ENCODE measurements at places on chromosomes 1 and 21. TPM values are rescaled to one million over a fixed set of nuclear protein-coding genes. Genes with fewer than 3 reads are reported as not detected.

- peaks cover 88% of the 10 kb centered on the region for H3K4me1 ChIP-seq
- H3K4me3 ChIP-seq = no peak overlapping the region
- no peaks in the 10 kb centered on the region for H3K36me3 ChIP-seq
- no peak for DNase-seq
- peak overlapping the region; percentile 25 for H3K27ac ChIP-seq
- no peaks in the 10 kb centered on the region for H3K27me3 ChIP-seq
Observed at GRCh38 chr1:200099040-200099439, 71.5 kb downstream of the NR5A2 start.

GRCh38 chr1:244318512-244318911 lies 133.2 kb downstream of the ADSS2 start:
- no peak overlapping the region for H3K27ac ChIP-seq
- H3K27me3 ChIP-seq = no peaks in the 10 kb centered on the region
- DNase-seq = no peak
- no peaks in the 10 kb centered on the region for H3K36me3 ChIP-seq

DNA sequence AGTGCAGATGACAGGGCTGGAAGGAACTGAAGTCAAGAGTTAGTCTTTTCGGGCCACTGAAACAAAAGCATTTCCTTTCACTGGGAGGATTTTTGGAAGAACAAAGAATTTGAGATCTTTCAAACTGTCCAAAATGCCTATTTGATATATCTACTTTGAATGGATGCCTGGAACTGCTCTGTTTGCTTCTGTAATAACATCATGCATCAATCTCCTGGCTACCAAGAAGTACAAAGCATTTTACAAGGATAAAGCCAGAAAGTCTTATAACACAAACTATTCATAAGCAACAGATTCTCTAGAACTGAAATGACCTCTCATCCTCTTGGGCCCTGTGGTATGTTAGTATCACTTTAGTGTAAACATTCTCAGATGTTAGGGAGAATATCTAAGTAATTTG lies 18.2 kb upstream of the RHOU start:
- peaks cover 18% of the 10 kb centered on the region for H3K4me1 ChIP-seq
- H3K36me3 ChIP-seq = no peaks in the 10 kb centered on the region
- no peak overlapping the region for H3K4me3 ChIP-seq
- no peaks in the 10 kb centered on the region for H3K27me3 ChIP-seq

GRCh38 chr1:5570931-5571330 lies 421.3 kb downstream of the NPHP4 start:
- H3K27ac ChIP-seq = no peak overlapping the region
- no peak overlapping the region for H3K4me3 ChIP-seq
- H3K4me1 ChIP-seq = no peaks in the 10 kb centered on the region
- H3K36me3 ChIP-seq = no peaks in the 10 kb centered on the region
- no peak for DNase-seq

Gene DMRTA2
- total RNA-seq = not detected

DNA sequence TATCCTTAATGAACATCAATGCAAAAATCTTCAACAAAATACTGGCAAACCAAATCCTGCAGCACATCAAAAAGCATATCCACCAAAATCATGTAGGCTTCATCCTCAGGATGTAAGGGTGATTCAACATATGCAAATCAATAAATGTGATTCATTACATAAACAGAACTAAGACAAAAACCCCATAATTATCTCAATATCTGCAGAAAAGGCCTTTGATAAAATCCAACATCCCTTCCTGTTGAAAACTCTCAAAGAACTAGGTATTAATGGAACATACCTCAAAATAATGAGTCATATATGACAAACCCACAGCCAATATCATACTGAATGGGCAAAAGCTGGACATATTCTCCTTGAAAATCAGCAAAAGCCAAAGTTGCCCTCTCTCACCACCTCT lies 54.6 kb upstream of the DEPDC1 start:
- no peaks in the 10 kb centered on the region for H3K4me1 ChIP-seq
- no peaks in the 10 kb centered on the region for H3K27me3 ChIP-seq
- H3K36me3 ChIP-seq = no peaks in the 10 kb centered on the region
- no peak for DNase-seq

Gene TMPRSS15
- not detected for total RNA-seq

- H3K4me1 ChIP-seq = no peaks in the 10 kb centered on the region
- no peak overlapping the region for H3K27ac ChIP-seq
- no peaks in the 10 kb centered on the region for H3K27me3 ChIP-seq
- no peak for DNase-seq
- no peak overlapping the region for H3K4me3 ChIP-seq
Observed at GRCh38 chr1:157450106-157450505, 102.2 kb downstream of the FCRL5 start.

Gene RGS4
- total RNA-seq = 0.33 TPM

Gene GABRD
- not detected for total RNA-seq

DNA sequence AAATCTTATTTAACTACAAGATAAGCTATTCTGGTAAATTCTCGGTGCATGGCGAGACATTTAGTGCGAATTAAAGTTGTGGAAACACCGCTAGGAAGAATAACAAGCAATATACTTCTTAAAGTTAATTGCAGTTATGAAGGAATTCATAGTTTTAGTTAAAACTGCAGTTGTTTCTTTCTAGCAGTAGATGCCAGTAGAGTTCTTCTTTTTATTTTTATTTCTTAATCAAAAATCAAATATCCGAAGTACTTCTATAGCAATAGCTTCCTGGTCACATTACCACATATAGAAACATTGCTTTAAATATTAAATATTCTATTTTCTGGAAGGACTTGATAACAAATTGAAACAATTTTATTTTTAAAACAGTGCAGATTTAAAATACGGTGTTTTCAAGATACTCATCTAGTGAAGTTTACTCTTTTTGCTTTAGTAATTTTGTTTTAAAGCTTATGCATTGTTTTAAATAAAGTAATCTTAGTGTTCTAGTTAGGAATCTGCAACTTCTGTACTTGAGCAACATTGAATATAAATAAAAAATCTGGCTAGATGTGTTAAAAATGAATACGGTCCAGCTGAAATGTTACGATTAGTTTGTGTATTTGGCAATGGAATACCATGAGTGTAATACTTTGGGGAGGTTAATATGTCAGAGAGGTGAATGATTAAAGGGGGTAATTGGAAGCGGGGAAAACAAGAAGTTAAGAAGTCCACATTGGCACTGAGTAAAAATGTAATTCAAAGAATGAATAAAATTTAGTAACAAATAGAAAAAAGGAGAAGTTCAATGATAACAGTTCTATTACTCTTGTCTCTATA lies 2.7 kb upstream of the PRKACB start:
- H3K36me3 ChIP-seq = no peaks in the 10 kb centered on the region
- no peaks in the 10 kb centered on the region for H3K27me3 ChIP-seq
- H3K4me1 ChIP-seq = peaks cover 27% of the 10 kb centered on the region
- H3K27ac ChIP-seq = no peak overlapping the region
- H3K4me3 ChIP-seq = no peak overlapping the region

DNA sequence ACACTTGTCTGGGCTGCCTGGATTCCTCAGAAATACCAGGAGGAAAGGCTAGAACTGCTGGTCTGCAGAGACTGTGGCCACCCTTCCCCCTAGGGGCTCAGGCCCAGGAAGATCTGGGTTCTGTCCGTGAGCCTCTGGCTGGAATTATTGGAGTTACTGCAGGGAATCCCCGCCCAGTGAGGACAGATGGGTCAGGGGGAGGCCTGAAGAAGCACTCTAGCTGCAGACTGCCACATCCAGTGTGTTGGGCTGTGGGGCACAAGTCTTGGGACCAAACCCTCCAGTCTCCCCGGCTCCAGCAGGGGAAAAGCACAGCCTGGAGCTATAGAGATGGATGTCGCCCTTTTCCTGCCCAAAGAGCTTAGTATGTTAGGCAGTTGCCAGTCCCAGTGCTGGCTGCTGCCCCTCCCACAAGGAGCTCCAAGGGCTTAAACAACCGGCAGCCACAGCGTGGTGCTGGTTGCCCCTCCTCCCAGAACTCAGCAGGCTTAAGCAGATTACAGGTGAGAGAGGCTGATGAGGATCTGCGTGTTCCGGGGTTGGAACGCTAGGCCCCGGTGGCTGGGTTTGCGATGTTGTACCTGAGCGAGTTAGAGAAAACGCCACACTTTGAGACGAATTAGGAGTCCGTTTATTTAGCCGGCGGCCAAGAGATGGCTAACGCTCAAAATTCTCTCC lies 255.5 kb upstream of the LRRC7 start:
- H3K27me3 ChIP-seq = no peaks in the 10 kb centered on the region
- H3K27ac ChIP-seq = no peak overlapping the region
- no peaks in the 10 kb centered on the region for H3K36me3 ChIP-seq
- no peak overlapping the region for H3K4me3 ChIP-seq
- no peaks in the 10 kb centered on the region for H3K4me1 ChIP-seq

DNA sequence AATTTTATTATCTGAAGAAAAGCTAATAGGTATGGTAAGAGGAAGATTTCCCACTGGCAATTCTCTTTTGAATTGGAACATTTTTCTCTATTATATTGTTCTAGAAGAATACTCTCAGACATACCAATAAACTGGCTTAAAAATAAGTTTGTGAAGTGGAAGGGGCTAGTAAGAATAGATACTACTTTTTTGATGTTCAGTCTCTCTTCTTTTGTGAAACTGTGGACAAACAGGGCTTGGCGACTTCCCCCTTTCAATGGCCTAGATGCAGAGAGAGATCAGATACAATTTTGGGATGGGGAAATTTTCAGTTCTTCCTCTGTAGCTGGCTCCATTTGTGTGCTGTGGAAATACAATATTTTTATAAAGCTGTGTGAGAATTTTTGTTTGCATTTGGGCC lies 2.5 kb downstream of the PBX1 start:
- H3K4me1 ChIP-seq = peaks cover 33% of the 10 kb centered on the region
- peak overlapping the region; percentile 84 for H3K27ac ChIP-seq
- DNase-seq = no peak
- no peaks in the 10 kb centered on the region for H3K36me3 ChIP-seq
- H3K27me3 ChIP-seq = no peaks in the 10 kb centered on the region
- peak overlapping the region; percentile 93 for H3K4me3 ChIP-seq

DNA sequence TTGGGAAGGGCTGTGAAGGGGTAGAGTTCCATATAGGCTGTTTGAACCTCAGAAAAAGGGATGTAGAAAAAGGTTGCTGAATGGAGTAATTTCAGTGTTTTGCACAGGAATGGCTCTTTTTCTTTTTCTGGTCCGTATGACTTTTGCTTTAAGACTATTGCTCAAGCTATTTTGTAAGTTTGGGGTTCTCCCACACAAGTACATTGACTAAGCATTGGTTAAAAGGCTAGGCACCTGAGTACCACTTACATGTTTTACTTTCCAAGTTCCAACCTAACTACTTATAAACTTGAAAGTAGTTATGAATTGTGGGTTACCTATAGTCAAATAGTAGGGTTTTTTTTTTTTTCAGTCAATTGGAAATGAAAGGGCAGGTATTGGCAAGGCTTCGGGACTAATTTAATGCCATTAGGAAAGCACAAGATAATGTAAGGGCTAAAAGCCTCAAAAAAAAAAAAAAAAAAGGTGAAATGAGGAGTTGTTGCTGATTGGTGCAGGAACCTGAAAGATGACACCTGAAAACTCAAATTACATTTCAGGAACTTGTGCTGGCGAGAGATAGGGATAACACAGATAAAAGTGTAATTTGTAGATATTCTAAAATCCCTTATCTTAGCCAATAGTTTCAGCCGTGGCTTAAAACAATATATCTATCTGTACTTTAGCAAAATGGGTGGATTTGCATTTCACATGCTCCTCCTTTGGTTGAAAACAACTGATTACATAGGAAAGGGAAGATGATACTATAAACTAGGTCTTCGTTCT lies 209.5 kb downstream of the RPS6KC1 start:
- H3K27me3 ChIP-seq = no peaks in the 10 kb centered on the region
- no peaks in the 10 kb centered on the region for H3K36me3 ChIP-seq
- no peak overlapping the region for H3K4me3 ChIP-seq
- H3K27ac ChIP-seq = no peak overlapping the region
- no peaks in the 10 kb centered on the region for H3K4me1 ChIP-seq
- no peak for DNase-seq

- peaks cover 29% of the 10 kb centered on the region for H3K4me1 ChIP-seq
- no peaks in the 10 kb centered on the region for H3K36me3 ChIP-seq
- H3K27me3 ChIP-seq = no peaks in the 10 kb centered on the region
- no peak overlapping the region for H3K27ac ChIP-seq
Observed at GRCh38 chr1:63615768-63616420, 22.7 kb downstream of the PGM1 start.

DNA sequence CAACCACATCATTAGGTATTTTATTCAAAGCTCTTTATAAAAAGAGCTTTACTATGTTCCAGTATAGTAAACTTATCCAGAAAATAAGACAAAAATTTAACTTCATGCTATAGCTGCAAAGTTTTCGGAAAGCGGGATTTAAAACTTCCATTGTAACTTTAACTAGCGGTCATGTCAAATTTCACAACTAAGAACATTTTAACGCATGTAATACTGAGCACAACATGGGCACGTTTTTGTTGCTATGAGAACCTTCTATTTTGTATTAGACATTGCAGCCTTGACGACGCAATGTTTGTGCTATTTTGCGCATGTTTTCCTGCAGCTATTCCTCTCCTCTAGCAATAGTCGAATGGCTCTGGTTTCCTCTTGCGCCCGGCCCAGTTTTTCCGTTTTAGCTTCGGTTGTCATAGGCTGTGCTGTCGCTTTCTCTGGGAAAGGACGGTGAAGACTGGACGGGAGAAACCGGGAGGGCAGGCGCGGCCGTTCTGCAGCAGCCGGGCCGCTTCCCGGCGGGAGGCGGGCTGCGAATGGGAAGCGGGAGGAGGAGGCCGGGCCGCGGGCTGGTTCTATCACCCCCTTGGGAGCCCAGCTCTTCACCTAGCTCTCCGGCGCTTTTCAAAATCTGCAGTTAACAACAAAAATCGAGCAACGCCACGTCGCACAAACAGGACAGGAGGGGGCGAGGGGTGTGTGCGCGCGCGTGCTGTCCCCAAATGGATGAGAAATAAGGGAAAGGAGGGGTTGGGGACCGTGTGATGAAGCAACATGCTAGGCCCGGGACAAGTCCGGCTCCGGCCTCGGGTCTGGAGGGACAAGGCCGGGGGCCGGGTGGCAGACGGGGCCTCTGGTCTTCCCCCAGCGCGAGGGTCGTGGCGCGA lies 105.3 kb upstream of the HNRNPU start:
- no peaks in the 10 kb centered on the region for H3K27me3 ChIP-seq
- H3K4me1 ChIP-seq = peaks cover 25% of the 10 kb centered on the region
- peak overlapping the region; percentile 97 for H3K27ac ChIP-seq
- no peaks in the 10 kb centered on the region for H3K36me3 ChIP-seq
- DNase-seq = peak; percentile 81
- peak overlapping the region; percentile 43 for H3K4me3 ChIP-seq

DNA sequence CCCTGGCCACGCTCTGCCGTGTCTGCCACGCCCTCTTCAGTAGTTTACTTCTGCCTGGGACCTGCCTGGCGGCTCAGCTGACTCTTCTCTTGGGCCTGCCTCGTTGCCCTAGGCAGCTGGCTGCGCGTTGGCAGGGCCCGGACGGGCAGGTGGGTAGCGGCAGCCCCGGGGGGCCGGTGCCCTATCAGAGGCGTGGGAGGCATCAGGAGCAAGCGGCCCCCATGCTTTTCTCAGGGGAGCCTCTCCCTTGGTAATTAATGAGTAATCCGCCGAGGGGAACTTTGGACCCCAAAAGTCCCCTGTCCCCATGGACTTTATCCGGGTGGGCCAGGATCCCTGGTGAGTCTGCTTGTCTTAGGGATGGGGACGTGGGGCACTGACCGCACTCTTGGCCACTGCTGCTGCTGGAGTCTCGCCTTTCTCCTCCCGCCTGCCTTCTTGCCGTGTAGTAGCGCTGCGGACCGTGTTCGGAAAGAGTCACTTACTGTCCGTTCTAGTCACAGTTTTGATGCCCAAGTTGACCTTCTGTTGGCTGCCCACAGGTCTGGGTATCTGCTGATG lies 22.7 kb downstream of the SKI start:
- no peak for DNase-seq
- H3K27me3 ChIP-seq = no peaks in the 10 kb centered on the region
- H3K36me3 ChIP-seq = no peaks in the 10 kb centered on the region
- H3K4me3 ChIP-seq = no peak overlapping the region
- peaks cover 61% of the 10 kb centered on the region for H3K4me1 ChIP-seq
- H3K27ac ChIP-seq = no peak overlapping the region
